ENCODE measurements at places on chromosomes 2 and 18.

- DNase-seq, result no peak
These were observed 234.5 kb upstream of the STON1 start for GRCh38 chr2:48295421-48295820.

- no peak for DNase-seq
These were observed 315.4 kb downstream of the ETAA1 start for GRCh38 chr2:67712484-67712883.

- DNase-seq, result no peak
These were observed 2.4 kb downstream of the FHL2 start for GRCh38 chr2:105396254-105397024.

GRCh38 chr2:69937968-69938367 is 23.1 kb downstream of the MXD1 start:
- DNase-seq, result no peak

DNA sequence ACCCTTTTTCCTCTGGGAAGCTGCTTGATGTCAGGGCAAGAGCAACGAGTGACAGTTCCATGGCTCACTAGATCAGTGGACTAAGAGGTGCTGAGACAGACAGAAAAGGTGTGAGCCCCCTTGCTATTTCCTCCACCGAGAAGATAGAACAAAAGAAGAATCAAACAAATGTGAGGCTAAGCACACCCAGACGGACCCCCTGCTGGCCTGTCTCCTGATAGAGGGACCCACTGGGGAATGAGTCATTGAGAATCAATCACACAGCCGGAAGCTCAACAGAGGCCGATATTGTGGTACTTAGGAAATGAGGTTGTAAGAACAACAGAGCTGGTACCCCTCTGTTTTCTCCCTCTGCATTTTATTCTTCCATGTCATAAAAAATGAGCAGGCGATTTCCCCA is 89.8 kb upstream of the TEX51 start:
- DNase-seq, result no peak

DNA sequence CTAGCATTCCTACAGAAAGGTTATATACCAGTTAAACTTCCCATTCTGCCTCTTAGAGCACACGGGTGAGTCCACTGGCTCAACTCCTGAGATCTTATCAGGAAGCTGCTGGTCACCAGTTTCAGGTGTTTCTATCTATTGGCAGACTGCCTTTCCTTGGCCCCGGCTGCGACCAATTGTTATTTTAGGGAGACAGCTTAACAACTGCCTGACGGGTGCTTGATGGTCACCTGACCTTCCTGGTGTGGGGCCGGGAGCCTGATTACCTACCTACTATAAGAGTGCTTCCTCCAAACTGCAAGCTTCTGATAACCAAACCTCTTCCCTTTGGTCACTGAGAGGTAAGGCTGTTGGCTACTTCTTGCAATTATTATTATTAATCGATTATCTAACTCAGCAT is 122.1 kb upstream of the XIRP2 start:
- no peak for DNase-seq

- no peak for DNase-seq
These were observed 273.5 kb downstream of the NBAS start for GRCh38 chr2:15287447-15288184.

DNA sequence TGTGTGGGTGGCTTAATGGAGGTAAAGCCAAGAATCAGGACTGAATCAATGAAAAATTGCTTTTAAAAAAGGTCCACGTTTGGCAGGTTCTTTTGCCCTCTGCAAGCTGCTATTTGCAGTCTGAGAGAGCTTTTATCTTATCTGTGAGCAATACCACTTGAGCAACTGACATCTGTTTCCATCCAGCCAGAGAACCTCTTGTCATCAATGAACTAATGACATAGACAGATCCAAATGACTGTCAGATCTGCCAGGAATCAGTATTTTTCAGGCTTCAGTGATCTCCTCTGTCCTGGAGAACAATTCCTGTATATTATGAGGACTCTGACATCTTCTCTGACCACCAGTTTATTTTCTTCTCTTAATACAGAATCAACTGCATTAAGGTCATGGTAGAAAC is 608.1 kb downstream of the LRP1B start:
- no peak for DNase-seq

DNA sequence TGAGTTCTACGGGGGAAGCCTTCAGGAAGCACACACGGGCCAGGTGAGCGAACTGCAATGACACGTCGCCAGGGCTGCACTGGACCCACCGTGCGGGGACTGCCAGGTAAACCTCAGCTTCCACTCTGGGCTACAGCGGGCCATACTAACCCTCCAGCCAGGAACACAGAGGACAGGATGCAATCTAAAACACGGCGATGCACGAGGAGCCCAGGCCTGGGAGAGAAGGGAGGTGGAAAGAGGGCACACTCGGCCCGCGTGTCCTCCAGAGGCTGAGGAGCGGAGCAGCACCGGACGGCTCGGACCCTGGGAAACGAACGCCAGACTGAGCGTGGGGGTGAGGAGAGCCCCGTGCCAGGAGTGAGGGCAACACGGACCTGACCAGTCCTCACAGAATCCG is 69.3 kb downstream of the HDAC4 start:
- DNase-seq, result no peak

DNA sequence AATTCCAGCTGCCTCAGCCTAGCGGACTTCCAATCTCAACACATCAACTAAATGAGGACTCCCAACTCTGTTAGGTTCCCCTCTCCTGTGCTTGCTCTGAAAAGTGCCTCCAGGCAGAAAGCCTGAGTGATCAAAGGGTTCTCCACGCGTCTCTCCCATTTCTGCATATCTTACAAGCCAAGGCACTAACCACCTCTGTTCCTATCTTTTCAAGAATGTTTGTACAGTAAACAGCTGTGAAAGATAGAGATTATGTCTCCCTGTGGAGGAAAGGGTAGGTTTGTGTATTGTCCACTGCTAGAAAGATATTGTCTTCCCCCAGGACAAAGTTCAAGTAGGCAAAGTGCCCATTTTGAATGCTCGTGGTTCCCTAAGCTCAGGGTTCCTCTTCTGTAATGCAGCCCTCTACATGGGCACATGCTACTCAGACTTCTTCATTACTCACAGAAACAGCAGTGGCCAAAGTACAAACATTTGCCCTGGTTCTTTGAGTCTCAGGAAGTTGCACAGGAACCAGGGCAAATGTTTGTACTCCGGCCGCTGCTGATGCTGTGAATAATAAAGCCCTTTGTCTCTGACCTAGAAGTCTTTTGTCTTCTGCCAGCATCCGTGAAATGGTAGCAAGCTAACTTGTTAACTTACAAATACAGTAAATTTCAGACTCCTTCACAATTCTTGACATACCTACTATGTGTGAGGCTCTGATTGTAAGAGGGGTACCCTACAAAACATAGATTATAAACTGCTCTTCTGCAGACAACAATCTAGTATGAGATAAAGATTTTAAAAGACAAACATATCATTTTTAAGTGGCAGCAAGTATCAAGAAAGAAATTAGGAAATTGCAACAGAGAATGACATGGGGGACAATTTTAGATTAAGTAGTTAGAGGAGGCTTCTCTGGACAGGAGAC is 44.5 kb downstream of the PKDCC start:
- no peak for DNase-seq

- DNase-seq, result no peak
These were observed 41.6 kb downstream of the ZBTB14 start for GRCh38 chr18:5253910-5254309.

GRCh38 chr18:57054891-57055290 is 92.0 kb upstream of the BOD1L2 start:
- no peak for DNase-seq

GRCh38 chr2:216710551-216711301 is 15.4 kb upstream of the IGFBP5 start:
- no peak for DNase-seq

- no peak for DNase-seq
These were observed 51.0 kb downstream of the SETBP1 start for GRCh38 chr18:44731530-44732237.

- no peak for DNase-seq
These were observed 412.3 kb upstream of the ETAA1 start for GRCh38 chr2:66984864-66985263.

DNA sequence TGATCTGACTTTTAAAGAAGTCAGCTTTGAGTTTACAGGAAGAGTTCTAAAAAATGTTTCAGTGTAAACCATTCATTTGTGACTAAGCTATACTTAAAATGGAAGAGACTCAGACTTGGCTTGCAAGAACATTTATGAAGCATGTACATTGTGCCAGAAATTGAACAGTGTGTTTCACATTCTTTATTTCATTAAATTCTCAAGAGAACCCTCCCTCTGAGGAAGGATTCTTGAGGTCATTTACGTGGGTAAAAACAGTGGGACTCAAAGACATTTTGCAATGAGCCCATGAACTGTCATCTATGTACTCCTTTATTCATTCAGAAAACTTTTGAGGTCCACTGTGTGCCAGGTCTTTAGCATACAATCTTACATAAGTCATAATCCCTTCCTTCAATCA is 143.6 kb upstream of the ZNF521 start:
- no peak for DNase-seq

DNA sequence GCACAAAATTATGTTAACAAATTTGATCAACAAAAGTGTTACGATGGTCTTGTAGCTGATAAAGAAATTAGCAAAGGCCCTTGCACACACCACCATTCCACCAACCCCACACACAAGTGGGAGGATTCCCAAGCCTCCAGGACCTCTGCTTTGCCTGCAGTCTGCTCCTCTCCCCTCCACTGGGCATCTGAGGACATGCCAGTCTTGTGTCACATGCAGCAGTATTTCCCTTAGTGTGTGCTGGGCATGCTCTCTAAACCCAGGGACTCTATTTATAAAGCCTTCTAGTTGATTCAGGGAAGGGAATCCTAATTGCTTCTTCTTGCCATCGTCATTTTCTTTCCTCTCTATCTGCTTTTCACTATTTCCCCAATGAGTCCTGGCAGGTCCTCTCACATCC is 53.3 kb downstream of the KCTD18 start:
- DNase-seq, result no peak

DNA sequence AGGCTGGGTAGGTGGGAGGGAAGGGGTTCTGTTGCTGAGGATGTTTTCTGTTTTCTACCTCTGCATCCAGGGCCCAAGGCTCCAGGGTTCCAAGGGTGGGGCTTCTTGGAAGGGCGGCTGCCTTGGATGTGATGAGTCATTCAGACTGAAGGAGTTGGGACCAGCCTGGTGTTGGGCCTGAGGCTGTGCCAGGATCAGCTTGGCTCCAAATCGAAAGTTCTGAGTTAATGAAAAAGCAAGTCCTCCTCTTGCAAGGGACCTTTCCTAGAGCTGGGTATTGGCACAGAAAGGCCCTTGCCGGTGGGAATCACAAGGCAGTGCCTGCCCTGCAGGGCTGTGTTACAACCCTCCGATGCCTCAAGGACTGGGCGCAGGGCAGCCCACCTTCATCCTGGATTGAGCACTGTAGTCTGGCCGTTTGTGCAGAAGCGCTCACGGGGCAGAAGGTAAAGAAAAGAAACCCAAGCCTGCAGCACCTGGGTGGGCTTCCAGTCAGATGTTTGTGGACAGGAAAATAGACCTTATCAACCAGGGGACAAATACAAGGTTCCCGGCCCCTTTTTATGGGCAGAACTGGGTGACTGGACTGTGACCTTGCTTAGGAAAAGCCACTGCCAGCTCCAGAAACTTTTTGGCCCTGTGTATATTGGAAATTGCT is 52.5 kb upstream of the MCFD2 start:
- DNase-seq, result peak; percentile 95

DNA sequence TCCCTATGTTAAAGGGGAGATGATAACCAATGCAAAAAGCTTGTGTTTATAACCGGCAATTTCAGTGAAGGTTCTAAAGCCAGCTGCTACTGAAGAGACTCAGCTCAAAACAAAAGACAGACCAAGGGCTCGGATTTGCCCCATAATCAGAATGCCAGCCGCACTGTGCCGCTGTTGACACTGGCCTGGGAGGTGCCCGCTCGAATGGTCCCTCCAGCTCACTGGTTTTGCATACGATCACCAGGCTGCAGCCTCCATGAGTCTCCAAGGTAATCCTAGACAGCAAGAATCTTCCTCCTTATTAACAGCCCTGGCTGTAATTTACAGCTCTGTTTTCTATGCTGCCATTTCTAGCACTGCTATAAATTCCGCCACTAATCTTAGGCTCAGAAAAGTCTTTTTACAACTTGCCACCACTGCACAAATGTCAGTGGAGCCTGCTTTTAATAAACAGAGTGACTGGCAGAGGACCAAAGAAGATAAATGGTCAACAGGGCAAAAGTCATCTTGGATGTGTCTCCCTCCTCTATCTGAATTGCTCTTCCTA is 155.7 kb upstream of the SH3BP4 start:
- DNase-seq, result no peak

DNA sequence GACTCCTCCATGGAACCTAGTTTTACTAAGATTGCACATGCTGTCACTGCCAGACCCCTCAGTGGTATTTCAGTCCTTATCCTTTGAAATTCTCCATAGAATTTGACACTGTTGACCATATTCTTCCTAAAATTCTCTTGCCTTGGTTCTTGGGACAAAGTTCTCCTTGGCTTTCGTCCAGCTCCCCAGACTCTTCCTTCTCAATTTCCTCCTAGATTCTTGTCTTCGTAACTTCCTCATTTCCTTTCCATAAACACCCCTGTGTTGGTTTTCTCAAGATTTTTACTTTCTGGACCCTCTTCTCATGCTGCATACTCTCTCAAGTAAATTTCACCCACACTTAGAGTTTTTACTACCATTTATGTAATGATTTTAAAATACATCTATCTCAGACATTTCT is 96.6 kb upstream of the TWSG1 start:
- no peak for DNase-seq

DNA sequence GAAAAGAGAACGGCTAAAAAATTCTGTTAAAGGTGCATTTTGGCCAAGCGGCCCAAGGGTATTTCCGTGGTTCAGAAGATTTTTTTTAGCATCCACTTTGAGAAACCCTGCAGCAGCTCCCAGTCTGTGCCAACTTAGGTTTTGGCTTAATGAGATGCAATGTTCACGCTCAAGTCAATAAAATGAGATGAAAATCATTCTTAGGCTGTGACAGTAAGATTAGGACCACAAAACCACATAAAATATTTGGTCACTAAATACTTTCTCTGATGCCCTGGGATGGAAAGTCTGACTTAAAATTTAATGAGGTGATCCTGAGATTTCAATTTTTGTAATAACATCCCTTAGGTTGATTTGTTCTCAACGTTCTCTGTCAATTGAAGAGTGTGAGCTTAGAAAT is 74.2 kb upstream of the FHL2 start:
- DNase-seq, result no peak

GRCh38 chr2:45121236-45121927 is 112.1 kb upstream of the SIX2 start:
- DNase-seq, result no peak

- no peak for DNase-seq
These were observed 518.8 kb downstream of the LRP1B start for GRCh38 chr2:141611981-141612380.

DNA sequence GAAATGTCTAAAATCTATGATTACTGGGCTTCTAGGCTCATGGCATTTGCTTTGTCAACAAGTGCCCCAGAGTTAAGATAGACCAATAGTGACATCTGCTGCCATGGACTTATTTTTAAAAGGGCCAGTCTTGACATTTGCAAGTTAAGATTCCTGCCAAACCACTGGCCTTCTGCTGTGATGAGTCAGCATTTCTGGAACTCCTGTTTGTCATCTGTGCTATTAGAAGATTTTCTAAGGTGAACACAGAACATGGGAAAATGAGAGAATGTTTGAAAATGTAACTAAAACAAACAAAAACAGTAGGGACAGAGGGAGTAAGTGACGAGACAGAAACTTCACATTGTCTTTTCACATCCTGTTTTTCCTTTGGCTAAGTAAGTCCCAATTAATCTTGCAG is 93.7 kb upstream of the WDR75 start:
- no peak for DNase-seq

- DNase-seq, result no peak
These were observed 71.1 kb upstream of the SNTG2 start for GRCh38 chr2:879540-879939.

- no peak for DNase-seq
These were observed 256.6 kb upstream of the NT5C1B start for GRCh38 chr2:18845854-18846445.

GRCh38 chr2:232984451-232985207 is 28.4 kb downstream of the NGEF start:
- no peak for DNase-seq
